ENCODE measurements at places on chromosomes 3 and 15. TPM values are rescaled to one million over a fixed set of nuclear protein-coding genes. Genes with fewer than 3 reads are reported as not detected.

DNA sequence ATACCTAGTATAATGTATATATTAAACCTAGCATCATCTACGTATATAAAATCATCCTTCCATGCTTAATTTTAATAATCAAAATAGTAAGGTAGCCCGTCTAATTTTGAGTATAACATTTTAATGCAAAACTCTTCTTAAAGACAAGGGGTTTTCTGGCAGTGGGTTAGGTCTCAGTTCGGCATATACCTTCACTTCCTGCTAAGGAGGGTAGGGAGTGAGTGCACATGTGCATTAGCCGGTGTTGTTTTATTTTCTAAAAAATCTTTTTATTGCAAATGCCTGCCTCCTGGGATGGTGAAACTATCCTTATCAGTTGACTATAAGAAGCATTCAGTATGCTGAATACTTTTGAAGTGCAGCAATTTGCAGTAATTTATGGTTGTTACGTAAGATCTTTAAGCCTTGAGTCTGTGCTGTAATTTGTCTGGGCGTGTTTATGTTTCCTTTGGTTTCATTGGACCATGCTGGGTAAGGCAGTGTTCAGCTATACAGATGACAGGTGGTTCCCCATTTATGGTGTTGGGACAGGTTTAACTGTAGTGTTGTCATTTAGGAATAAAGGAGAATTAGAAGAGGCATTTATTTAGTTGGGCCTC, 11.7 kb downstream of the ARHGEF26 start:
- peak; percentile 12 for DNase-seq

- DNase-seq, result peak; percentile 42
Measured at GRCh38 chr3:153783741-153784480, 337.3 kb upstream of the ARHGEF26 start.

DNA sequence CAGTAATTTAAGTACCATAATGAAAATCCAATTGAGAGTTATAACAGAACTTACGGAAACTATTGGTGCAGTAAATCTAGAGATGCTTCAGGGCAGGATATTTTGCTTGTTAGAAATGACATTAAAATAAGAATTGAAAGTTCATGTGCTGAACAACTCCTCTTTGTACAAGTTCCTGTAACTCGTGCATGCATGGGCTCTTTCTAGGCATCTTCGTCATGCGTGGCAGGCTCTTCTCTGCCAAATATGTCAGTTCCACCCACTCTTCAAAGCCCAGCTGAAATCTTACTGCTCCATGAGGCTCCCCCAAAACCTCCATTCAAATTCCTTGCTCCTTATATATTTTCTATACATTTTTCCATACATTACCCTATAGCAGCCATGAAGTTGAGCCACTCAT, 48.7 kb downstream of the FBN1 start:
- DNase-seq, result no peak

DNA sequence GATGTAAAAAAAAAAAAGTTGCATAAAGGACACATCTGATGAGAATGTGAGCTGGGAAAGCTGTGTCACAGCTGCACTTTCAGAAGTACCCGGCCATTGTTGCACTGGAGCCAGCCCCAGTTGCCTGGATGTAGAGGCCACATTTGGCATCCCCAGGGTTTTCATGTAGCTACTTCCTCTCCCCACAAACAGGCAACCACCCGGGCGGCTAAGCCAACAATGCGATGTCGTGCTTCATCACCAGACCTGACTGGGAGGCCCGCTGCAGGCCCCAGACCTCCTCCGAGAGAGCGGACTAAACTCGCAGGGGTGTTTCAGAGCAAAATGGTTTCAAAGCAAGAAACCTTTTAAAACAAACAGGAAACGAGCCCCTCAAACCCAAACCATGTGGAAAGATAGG, 142.3 kb downstream of the TMCO5A start:
- no peak for DNase-seq

GRCh38 chr15:94972314-94972713, 741.0 kb downstream of the MCTP2 start:
- no peak for DNase-seq

The ARID3B gene
- 10.9 TPM for polyA plus RNA-seq

The CHRD gene
- 11.6 TPM for polyA plus RNA-seq

All from right lung (tissue), 10 donors.